Stimulated activated CD8-positive, alpha-beta memory T cell treated with anti-CD3 and anti-CD28 coated beads, Interleukin-4, amount 100 ng/mL, for 4 hours (primary cell): ENCODE measurements at places on chromosomes 7 and 10.

DNA sequence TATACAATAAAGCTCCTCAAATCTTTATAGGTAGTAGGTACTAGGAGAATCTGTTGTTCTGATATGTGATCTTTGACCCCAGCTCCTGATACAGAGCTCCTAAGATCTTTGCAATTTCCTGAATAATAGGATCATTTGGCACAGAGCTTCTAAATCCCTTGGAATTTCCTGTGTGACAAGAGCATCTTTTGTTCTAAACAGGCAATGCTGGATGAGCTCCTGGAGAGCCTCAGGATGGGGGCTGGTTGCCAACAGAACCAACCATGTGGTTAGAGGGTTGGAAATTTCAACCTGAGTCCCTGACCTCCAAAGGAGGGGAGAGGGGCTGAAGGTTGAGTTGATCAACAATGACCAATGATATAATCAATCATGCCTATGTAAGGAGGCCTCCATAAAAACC is 629.0 kb downstream of the CCSER2 start:
- no peak for DNase-seq

GRCh38 chr10:14329746-14330173 is 964 bp downstream of the FRMD4A start:
- no peak for DNase-seq

DNA sequence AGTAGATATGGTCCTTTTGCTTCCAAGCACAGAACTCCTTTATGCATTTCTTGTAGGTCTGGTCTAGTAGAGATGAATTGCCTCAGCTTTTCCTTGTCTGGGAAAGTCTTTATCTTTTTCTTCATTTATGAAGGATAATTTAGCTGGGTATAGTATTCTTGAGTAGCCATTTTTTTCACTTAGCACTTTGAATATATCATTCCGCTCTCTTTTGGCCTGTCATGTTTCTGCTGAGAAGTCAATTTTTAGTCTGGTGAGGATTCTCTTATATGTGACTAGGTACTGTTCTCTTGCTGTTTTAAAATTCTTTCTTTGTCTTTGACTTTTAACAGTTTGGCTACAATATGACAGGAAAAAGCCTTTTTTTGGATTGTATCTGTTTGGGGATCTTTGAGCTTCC is 68.6 kb upstream of the IMMP2L start:
- no peak for DNase-seq

GRCh38 chr10:69421611-69422308 is 5.0 kb upstream of the TACR2 start:
- no peak for DNase-seq

GRCh38 chr7:78099715-78100394 is 301.3 kb downstream of the PHTF2 start:
- no peak for DNase-seq

DNA sequence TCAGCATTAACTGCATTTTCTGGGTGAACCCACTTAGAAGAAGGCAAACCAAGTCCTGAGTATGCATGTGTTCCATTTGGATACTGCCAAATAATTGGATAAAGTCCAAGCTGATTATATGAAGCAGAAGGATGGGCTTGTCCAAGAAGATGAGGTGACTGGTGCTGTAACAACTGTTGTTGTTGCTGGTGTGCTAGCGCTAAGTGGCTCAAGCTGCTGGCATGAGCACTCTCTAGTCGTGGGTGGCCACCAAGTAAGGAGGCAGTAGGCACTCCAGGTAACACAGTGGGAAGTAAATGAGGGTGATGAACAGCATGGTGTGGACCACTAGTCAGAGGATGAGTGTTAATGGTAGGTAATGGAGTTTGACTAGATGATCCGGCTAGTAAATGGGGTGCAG is 80.4 kb downstream of the NRBF2 start:
- DNase-seq = no peak

GRCh38 chr10:129440722-129441316 is 26.2 kb upstream of the MGMT start:
- no peak for DNase-seq

DNA sequence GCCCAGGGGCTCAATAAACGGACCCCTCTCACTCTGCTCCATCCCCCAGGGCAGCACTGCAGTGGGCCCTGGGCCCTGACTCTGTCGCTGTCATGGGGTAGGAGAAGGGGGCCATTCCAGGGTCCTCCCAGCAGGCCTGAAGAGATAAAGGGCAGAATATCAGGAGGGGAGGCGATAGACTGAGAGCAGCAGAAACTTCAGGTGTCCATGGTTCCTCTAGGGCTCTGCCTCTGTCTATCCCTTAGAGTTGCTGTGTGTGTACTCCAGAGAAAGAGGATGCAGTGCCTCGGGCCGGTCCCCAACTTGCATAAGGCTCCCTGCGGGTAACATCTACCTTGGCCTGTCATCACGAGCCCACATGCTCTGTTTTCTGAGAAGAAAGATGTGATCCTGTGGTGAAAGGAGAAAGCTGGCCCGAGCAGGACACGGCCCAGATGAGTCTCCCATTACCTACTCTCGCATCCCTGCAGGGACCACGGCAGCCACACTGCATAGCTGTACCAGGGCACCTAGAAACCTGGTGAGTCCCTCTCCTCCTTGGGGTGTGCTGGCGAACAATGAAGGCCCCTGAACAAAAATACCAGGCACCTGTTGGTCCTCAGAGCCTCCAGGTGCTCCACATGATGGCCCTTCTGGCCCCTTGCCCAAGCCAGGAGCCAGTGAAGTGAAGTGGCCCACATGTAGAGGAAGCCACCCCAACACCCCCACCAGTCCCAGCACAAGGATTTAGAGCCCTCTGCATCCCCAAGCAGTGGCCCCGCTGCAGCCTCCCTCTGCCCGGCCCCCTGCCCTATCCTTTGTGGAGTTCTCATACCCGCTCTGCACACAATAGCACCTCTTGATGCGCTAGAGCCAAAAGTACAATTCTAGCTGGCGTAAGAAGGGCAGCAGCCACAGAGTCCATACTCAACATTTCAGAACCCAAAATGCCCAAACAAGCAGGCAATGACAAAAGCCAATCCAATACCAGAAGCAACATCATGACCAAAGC is 106.8 kb downstream of the ARHGAP22 start:
- DNase-seq = no peak

GRCh38 chr7:158077151-158077840 is 510.3 kb downstream of the PTPRN2 start:
- DNase-seq = no peak

- no peak for DNase-seq
These were observed 89.9 kb downstream of the JMJD1C start for GRCh38 chr10:63375859-63376258.

- no peak for DNase-seq
These were observed 117.4 kb downstream of the JMJD1C start for GRCh38 chr10:63348245-63348850.

DNA sequence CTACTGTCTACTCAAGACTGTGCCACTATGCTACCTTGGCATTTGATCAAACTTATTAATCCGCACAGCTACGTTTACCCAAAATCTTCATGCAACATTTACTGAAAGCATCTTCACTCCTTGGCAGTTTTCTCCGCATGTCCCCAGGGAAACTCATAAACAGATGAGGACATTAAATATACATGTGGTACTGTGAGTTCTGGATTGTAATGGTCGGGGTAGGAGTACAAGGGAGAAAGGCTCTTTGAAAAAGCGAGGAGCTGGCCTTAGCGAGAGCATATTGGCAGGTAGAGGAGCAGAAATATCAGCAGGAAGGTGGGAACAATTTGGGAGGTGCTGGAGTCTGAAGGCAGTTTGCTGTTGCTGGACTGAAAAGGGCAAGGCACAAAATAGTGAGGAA is 107.1 kb upstream of the NOBOX start:
- DNase-seq = no peak

GRCh38 chr7:96013836-96014235 is 241.5 kb downstream of the DYNC1I1 start:
- no peak for DNase-seq

GRCh38 chr7:18405726-18406125 is 89.8 kb upstream of the HDAC9 start:
- no peak for DNase-seq

DNA sequence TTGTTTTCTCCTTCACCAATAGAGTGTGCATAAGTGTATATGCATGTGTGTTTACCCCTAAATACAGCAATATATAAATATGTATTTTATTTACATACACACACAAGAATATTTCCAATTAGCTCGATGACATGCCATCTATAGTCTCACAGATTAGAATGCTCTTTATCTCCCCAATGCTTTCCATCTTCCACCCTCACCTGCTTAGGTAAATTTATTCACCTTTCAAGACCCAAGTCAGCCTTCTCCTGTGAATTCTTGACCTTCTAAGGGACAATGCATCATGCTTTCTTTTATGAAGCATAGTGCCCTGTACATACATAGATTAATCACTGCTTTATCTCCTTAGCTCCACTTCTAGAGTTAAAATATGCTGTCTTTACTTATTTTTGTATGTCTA is 49.7 kb downstream of the SEMA3A start:
- DNase-seq = no peak

DNA sequence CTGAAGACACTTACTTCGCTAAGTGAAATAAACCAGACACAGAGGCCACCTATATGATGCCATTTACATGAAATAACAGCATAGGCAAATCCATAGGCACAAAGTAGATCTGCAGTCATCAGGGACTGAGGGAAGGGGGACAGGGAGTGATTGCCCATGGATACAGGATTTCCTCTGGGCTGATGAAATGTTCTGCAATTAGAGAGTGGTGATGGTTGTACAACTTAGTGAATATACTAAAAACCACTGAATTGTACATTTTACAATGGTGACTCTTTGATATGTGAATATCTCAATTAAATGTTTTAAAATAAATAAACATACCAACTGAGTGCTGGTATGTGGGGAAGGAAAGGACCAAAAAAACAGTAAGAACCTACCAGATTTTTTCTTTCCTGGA is 20.4 kb downstream of the PPA1 start:
- no peak for DNase-seq

GRCh38 chr7:151073990-151074389 is 6.6 kb downstream of the FASTK start:
- no peak for DNase-seq

GRCh38 chr10:89280508-89280907 is 21.3 kb upstream of the IFIT2 start:
- no peak for DNase-seq

DNA sequence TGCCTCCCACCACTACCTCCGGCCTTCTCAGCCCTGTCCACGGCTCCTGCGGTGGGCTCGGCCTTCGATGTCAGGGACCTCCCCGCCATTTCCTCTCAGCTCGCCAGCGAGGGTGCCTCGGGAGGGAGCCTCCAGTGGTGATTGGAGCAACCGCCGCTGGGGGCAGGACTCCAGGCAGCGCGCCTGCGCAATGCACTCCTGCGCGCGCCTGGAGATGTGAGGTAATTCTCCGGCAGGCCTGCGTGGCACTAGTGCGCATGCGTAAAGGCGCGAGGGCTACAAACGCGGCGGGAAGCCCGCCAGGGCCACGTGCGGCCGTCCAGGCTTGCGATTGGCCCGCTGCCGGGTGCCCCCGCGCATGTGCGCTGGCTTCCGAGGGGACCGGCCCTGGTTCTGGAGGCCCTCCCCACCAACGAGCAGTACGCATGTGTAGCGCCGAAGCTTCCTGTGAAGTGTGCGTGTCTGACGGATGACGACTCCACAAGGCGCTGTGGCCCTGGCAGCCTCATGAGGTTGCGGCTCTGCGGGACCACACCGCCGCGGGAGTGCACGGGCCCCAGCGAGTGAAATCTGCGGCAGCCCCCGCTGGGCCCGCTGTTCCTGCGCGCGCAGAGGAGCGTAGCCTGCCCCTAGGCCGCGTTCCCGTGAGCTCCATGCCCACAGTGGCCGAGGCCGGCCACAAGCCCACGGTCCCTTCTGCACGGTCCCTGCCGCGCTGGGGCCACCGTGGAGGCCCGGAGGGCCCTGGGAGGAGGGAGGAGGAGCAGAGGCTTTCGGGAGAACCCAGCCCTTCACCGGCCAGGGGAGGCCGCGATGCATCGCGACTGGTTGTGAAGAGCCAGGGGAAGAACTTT is at the start of gene SYCE1:
SYCE1 (minus strand) TSS at position 143 of the 854 bp plus-strand sequence; CDS start at position 89, 54 bp downstream.
- DNase-seq = no peak

GRCh38 chr7:13072014-13072413 is 384.6 kb downstream of the ARL4A start:
- no peak for DNase-seq

- no peak for DNase-seq
These were observed 35.1 kb upstream of the DNAJB6 start for GRCh38 chr7:157301610-157302120.

DNA sequence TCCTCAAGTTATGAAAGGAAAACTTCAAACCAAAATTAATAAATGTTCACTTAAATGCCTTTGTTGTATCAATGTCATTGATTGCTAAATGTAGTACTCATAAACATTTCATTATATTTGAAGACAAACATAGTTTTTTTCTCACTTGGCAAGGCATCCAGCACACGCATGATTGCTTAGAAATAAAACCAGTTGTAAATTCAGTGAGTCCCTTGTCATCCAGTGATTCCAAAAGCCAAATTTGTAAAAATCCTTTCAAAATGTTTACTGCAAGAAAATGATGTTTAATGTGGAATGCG is 6.1 kb upstream of the NEURL1 start:
- DNase-seq = no peak

DNA sequence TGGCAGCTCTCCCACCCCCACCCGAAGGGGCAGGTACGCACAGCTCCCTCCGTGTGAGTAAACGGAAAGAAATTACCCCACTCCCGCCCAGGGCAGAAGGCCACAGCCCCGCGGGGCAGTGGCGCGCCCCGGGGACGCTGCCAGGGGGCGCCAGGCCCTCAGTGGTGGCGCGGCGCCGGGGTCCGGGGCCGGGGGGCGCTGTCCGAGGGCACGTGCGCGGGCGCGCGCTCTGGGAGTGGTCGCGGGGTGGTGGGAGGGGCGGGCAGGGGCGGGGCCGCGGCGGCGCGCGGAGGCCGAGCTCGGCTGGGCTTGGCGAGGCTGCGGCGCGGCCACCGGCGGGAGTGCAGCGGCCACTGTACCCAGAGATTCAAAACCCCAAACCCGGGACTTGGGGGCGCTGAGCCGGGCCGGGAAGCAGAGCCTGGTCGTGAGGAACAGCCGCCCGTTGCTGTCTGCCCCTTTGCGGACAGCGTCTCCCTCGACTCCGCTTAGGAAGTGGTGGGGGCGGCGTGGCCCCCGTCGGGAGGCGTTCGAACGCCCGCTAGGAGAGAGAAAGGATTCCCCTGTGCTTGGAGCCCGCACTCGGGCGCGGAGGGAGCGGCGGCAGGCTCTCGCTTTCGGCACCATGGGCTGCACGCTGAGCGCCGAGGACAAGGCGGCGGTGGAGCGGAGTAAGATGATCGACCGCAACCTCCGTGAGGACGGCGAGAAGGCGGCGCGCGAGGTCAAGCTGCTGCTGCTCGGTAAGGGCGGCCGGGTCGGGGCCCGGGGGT is at the start of gene GNAI1:
GNAI1 (plus strand) TSS at position 296 of the 773 bp plus-strand sequence; CDS start at position 626, 330 bp downstream.
- DNase-seq = no peak

GRCh38 chr7:101575721-101576120 is 53.4 kb downstream of the MYL10 start:
- no peak for DNase-seq
